IPS DF 6.9 (cell line): ENCODE measurements at places on chromosomes 7 and 10.

GRCh38 chr10:74027702-74028101 lies 29.8 kb downstream of the VCL start:
- DNase-seq: no peak

DNA sequence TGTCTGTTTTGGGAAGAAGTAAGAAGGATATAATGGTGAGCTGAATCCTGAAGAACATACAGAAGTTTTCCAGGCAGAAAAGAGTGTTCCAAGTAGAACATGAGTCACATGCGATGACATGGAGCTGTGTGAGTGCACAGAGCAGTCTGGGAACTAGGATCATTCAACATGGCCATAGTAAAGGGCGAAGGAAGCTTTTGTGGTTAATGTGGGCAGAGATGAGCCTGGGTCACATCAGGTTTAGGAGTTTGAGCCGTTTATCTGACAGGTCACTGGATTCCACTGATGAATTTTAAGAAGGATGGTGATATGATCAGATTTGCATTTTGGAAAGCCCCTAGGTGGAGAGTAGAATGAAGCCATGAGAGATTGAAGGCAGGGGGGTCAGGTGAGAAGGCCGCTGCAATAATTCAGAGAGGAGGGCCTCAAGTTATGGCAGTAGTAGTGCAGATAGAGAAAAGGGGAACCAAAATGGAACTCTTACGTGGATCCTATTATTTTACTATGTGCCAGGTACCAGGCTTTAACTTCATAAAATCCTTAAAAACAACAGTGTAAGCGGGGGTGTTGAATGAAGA lies 171.3 kb downstream of the RNLS start:
- DNase-seq: no peak

- DNase-seq: no peak
Observed at GRCh38 chr7:139152149-139152548, 42.6 kb upstream of the ZC3HAV1 start.

- DNase-seq: no peak
Observed at GRCh38 chr10:95466436-95466835, 94.7 kb downstream of the SORBS1 start.

GRCh38 chr10:30456266-30456665 lies 22.3 kb downstream of the MAP3K8 start:
- no peak for DNase-seq

- no peak for DNase-seq
Observed at GRCh38 chr7:140562926-140563481, 77.6 kb downstream of the DENND2A start.

DNA sequence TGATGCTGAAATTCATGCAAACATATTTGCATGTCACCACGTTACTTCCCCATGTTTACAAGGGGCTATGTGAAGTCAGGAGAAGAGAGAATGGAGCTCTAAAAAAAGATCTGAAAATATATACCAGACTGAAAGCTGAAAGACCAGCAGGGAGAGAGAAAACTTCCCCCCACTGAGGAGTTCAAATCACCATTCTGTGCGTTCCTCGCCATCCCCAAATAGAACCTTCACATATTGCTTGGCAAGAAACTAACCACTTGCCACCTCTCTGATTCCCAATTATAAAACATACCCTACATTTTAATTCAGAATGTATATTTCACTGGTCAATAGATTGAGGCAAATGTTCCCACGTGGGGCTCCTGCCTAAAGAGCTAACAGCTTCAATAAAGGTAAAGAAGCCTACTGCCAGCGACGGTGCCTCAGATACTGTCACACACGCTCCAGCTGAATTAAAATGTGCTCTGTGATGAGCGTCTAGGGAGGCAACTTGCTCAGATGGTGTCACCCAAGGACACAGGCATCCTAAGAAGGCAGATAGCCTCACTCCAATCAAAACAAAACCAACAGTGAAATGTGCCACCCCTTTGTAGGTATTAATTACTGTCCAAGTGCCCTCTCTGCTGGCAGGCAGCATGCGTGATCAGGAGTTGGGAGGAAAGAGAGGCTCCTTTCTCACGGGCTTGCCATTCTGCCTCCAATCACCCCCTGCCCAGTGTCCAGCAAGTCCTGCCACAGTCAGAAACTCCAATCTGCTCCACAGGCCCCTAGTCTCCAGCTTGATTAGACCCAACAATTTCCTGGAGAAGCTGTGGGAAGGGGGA lies 298.2 kb downstream of the GRID1 start:
- DNase-seq: no peak

GRCh38 chr7:30795161-30795948 lies 24.1 kb downstream of the MINDY4 start:
- DNase-seq: no peak

GRCh38 chr7:84110400-84110799 lies 84.2 kb downstream of the SEMA3A start:
- DNase-seq: no peak

GRCh38 chr7:128888756-128889095 lies 21.8 kb downstream of the KCP start:
- no peak for DNase-seq

GRCh38 chr7:105978035-105978434 lies 15.0 kb downstream of the CDHR3 start:
- DNase-seq: no peak

GRCh38 chr10:125296598-125296997 lies 136.2 kb upstream of the CTBP2 start:
- no peak for DNase-seq

GRCh38 chr7:107932805-107933204 lies 41.8 kb downstream of the DLD start:
- DNase-seq: peak; percentile 71

GRCh38 chr7:50731703-50732582 lies 50.8 kb downstream of the GRB10 start:
- no peak for DNase-seq

DNA sequence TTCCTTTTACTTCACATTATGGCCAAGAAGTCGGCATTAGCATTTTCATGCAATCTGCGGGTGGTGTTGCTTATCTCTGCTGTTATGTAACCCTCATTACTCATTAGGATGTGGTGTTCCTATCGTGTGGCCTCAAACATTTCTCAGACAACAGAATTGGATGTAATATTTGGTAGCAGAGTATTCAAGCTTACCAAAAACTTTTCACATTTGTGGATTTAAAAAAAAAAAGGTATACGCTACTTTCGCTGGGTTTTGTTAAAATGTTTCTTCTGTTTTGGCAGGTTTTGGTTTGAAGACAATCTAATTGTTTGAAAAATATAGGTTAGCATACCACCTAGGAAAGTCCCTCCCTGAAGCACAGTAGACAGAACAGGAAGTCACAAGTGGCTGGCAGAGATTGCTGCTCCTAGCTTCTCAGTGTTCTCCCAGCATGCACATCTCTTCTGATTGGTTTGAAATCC lies 128.8 kb downstream of the GATA3 start:
- DNase-seq: no peak

GRCh38 chr7:15577600-15577999 lies 15.8 kb upstream of the AGMO start:
- no peak for DNase-seq
